ENCODE measurements at places on chromosomes 5 and 9. TPM values are rescaled to one million over a fixed set of nuclear protein-coding genes. Genes with fewer than 3 reads are reported as not detected.

Gene LCN10
- not detected for total RNA-seq

Gene PCDHGB6
- total RNA-seq: 4.7 TPM

Gene LRRC14B
- total RNA-seq: not detected

Gene PCDHA4
- total RNA-seq: 0.37 TPM

Gene CAVIN4
- total RNA-seq: 1.2 TPM
